ENCODE measurements at places on chromosomes 3 and 15. TPM values are rescaled to one million over a fixed set of nuclear protein-coding genes. Genes with fewer than 3 reads are reported as not detected.

GRCh38 chr3:87260270-87260669 is 16.1 kb downstream of the POU1F1 start:
- DNase-seq, result peak; percentile 27
- H3K36me3 ChIP-seq, result no peaks in the 10 kb centered on the region
- H3K4me1 ChIP-seq, result no peaks in the 10 kb centered on the region
- no peaks in the 10 kb centered on the region for H3K27me3 ChIP-seq
- H3K4me3 ChIP-seq, result no peak overlapping the region

GRCh38 chr15:100601163-100601562 is 821 bp downstream of the LINS1 start:
- H3K36me3 ChIP-seq, result peaks cover 12% of the 10 kb centered on the region
- peak overlapping the region; percentile 98 for H3K4me3 ChIP-seq
- H3K4me1 ChIP-seq, result peaks cover 72% of the 10 kb centered on the region
- DNase-seq, result peak; percentile 41

DNA sequence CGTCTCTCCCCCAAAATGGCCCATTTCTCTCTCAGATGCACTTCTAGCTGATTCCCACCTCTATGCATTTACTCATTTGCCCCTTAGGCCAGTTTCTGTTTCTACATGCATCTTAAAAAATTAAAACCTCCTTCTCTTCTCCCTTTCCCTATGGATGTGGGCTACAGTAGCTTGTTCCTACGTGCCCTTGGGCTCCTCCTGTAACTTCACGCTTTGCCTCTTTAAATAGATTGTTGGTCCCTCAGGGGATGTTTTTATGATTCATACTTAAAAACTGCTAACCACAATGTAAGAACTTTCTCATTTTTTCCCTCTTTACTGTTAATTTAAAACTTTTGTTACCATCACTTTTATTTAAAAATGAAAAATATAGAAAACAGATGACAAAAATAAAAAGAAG is 185.6 kb upstream of the MRPL3 start:
- no peaks in the 10 kb centered on the region for H3K36me3 ChIP-seq
- H3K4me3 ChIP-seq, result no peak overlapping the region
- DNase-seq, result no peak
- no peaks in the 10 kb centered on the region for H3K4me1 ChIP-seq
- H3K27ac ChIP-seq, result no peak overlapping the region
- H3K27me3 ChIP-seq, result peaks cover 7% of the 10 kb centered on the region

DNA sequence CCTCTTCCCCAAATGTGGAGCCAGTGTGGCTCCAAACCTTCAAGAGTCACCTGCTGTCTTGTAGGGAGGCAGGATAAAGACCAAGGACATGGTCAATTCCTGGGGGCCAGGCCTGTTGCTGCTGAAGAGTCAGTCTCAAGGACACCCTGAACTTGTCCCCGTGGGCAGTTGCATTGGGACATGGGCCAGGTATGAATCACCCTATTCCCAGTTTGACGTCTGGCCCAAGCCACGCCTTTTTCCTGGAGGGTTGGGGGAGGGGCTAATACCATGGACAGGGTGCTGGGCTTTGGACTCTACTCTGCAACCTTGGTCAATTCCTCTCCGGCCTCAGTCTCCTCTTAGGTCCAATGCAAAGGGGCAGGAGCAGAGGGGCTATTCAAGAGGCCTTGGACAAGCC is 10.4 kb downstream of the ATP2B2 start:
- no peak overlapping the region for H3K27ac ChIP-seq
- no peak overlapping the region for H3K4me3 ChIP-seq
- DNase-seq, result no peak
- no peaks in the 10 kb centered on the region for H3K27me3 ChIP-seq
- H3K4me1 ChIP-seq, result no peaks in the 10 kb centered on the region

- no peaks in the 10 kb centered on the region for H3K27me3 ChIP-seq
- H3K36me3 ChIP-seq, result no peaks in the 10 kb centered on the region
- H3K27ac ChIP-seq, result no peak overlapping the region
- DNase-seq, result no peak
- no peaks in the 10 kb centered on the region for H3K4me1 ChIP-seq
- H3K4me3 ChIP-seq, result no peak overlapping the region
These were observed 181.8 kb downstream of the SSR3 start for GRCh38 chr3:156373095-156373494.

DNA sequence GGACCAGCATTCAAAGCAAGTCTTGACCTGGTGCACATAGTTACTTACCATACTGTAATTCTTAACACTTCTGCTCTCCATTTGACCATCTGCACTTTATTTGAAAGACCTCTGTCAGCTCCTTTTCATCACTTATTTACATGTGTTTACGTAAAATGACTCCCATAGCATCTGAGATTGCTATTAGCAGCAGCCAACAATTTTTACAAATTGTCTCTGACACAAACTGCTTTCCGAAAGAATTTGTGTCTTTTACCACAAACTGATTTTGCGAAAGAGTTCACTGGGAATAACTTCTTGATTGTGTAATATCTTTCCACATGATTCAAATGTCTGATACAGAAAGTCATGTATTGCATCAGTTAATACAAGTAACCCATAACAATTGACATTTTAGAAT is 144.1 kb upstream of the PEX5L start:
- H3K27ac ChIP-seq, result no peak overlapping the region
- no peaks in the 10 kb centered on the region for H3K27me3 ChIP-seq
- H3K4me1 ChIP-seq, result no peaks in the 10 kb centered on the region
- no peak overlapping the region for H3K4me3 ChIP-seq

C3orf85 gene
- polyA plus RNA-seq, result not detected

STARD9 gene
- polyA plus RNA-seq, result 0.13 TPM

Data from CD4-positive, CD25-positive, alpha-beta regulatory T cell (primary cell).